ENCODE measurements at places on chromosomes 5 and 9. TPM values are rescaled to one million over a fixed set of nuclear protein-coding genes. Genes with fewer than 3 reads are reported as not detected.

DNA sequence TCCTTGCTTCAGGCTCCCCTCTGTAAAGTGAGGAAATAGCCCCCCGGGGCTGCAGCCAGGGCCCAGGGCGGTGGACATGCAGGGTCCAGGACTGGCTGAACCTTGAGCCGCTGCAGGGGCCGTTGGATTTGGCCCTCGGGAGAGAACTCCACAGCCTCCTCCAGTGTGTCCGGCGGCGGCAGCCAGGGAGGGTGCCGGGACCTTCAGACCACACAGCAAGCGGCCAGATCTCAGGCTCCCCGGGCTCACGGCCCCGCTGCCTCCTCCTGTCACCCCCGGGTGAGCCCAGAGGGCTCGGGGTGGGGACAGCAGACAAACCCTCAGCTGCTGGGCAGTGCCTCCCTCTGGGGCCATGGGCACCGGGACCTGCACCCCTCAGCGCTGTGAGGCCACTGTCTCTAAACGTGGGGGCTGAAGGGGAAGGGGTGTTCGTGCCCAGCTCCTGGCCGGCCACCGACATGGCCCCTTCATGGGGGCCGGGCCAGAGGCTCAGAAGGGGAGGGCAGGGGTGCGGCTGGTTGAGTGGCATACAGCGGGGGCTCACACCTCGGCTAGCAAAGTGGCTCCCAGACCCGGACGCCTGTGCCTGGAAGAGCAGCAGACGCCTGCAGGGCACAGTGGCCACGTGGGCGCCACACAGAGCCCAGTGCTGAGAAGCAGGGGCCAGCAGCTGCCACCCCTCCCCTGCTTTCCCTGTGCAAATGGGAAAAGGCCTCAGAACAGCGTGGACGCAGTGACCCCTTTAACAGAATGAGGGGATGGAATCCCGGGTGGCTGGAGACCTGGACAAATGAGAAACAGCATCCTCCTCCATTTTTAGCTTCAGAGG, 19.7 kb downstream of the SLC9A3 start:
- DNase-seq: no peak

Gene NMUR2
- not detected for total RNA-seq

DNA sequence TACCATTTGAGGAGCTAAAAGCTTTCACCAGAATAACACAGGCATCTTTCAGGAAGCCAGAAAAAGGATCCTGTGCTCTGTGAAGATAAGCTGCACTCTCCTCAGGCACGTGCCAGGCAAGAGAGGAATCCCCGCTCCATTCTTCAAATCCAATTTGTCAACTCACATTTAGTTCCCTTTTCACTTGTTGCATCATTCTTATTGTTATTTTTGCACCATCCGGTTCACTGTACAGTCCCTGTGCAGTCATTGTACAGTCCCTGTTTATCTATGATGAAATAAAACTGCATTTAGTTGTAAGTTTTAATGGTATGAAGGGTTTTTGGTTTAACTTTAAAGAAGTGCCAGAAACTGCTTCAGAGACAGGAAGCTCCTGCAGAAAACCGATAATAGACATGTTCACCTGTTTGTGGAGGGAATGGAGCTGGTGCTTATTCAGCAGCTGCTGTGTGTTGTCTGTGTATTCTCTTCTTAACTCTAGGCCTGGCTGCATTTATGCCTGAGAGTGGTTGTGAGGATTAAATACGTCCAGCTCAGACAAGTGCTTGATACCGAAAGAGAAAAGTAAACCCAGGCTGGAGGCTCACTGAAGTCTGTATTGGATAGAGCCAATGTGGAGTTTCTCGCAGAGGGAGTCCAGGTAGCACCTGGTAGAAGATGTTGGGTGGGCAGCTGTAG, 22.4 kb downstream of the IFNW1 start:
- no peak for DNase-seq

Gene DIRAS2
- total RNA-seq: not detected

DNA sequence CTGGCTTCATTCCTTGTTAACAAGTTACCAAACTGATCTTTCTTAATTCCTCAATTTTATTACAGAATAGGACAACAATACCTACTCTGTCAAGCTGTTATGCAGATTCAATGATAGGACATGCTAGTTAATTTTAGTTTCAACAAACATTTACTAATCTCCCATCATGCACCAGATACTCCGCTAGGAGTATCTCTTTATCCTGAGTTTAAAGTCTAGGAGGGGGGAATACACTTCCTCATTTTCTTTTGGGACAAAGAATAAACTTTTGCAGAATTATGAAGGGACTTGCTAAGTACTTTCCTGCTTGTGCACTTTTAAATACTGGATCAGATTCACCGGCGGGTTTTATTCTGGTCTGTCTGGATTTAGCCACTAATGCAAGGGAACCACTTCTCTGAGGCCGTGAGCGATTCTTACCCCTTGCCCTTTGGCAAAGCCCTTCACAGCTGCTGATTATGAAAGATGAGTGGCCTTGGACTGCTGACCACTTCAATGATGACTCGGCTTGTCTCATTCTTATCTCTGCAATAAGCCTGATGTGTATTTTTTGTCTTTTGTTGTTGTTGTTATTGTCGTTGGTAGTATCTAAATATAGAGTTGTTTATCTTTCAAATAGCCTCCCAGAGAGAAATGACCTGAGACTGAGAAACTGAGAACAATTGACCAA, 73.9 kb downstream of the RMI1 start:
- no peak for DNase-seq

Gene WDR38
- not detected for total RNA-seq

DNA sequence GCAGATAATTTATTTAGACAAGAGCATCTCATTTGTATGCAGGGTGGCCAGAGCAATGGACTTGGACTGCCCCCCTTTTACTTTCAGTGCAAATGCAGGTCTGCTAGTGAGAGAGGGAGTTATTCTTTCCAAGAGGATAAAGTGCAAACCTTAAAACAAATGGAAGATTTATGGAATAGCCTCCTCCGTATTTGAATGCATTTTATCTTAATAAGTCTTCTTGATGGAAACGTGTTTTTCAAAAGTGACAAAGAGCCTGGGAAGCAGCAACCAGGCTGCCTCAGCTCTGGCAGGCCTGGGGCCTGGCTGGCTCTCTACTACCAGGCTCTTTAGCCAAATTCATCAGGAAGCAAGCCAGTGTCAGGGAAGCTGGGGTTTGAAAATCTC, 6.8 kb downstream of the NR2F1 start:
- DNase-seq: no peak

DNA sequence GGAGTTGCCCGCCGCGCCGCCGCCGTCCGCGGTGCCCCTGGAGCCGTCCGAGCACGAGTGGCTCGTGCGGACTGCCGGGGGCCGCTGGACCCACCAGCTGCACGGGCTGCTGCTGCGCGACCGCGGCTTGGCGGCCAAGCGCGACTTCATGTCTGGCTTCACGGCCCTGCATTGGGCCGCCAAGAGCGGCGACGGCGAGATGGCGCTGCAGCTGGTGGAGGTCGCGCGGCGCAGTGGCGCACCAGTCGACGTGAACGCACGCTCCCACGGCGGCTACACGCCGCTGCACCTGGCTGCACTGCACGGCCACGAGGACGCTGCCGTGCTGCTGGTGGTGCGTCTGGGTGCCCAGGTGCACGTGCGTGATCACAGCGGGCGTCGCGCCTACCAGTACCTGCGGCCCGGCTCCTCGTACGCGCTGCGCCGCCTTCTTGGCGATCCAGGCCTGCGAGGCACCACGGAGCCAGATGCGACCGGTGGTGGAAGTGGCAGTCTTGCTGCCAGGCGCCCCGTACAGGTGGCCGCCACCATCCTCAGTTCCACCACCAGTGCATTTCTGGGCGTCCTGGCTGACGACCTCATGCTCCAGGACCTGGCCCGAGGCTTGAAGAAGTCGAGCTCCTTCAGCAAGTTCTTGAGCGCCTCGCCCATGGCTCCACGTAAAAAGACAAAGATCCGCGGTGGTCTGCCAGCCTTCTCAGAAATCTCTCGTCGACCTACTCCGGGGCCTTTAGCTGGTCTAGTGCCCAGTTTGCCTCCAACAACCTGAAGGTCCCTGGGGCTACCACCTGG, 1.6 kb downstream of the SOWAHA start:
- DNase-seq: no peak

Gene SPAAR
- not detected for total RNA-seq

Gene GRIA1
- total RNA-seq: not detected

Gene PIP5KL1
- total RNA-seq: 0.90 TPM

Gene NTNG2
- 1.6 TPM for total RNA-seq

GRCh38 chr9:133793471-133793870, 55.3 kb upstream of the SARDH start:
- DNase-seq: no peak

- no peak for DNase-seq
These were observed 420.1 kb downstream of the IRX1 start for GRCh38 chr5:4015709-4016108.

- DNase-seq: no peak
These were observed 100.1 kb upstream of the MRPS30 start for GRCh38 chr5:44708602-44709001.

Gene CSF1R
- total RNA-seq: not detected

DNA sequence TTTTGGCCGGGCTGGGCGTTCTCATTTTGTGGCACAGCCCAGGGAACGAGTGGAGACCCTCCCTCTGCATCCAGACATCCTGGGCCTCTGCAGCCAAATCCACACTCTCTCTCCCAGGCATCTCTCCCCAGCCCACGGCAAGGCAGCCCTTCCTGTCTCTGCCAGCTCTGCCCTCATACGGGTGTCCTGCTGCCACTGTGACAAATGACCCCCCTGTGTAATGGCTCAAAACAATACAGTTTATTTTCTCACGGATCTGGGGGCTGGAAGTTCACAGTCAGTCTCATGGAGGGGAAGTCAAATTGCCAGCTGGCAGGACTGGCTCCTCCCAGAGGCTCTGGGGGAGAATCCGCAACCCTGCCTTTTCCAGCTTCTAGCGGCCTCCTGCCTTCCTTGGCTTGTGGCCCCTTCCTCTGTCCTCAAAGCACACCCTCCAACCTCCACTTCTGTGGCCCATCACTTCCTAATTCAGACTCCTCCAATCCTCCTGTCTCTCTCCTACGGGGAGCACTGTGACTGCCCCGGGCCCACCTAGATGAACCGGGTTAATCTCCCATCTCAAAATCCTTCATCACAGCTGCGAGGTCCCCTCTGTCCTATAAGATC, 70.2 kb upstream of the COL5A1 start:
- peak; percentile 40 for DNase-seq

DNA sequence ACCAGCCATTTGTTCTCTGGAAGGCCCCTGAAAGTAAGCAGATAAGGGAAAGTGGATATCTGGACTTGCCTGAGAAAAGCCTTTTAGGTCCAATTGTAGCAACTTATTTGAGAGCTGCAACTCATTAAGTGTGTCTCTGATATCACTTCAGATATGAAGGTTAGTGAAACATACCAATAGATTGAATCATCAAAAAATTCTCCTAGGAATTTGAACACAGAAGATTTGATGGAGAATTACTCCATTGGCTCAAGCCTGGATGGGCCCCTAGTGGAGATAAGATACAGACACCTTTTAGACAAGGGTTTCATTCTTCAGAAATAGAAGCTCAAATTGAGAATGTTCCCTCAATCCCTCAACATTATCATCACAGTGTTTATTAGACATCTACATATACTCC, 356.7 kb downstream of the NDUFS4 start:
- no peak for DNase-seq

- DNase-seq: no peak
These were observed 51.2 kb upstream of the ROR2 start for GRCh38 chr9:92001244-92001643.

DNA sequence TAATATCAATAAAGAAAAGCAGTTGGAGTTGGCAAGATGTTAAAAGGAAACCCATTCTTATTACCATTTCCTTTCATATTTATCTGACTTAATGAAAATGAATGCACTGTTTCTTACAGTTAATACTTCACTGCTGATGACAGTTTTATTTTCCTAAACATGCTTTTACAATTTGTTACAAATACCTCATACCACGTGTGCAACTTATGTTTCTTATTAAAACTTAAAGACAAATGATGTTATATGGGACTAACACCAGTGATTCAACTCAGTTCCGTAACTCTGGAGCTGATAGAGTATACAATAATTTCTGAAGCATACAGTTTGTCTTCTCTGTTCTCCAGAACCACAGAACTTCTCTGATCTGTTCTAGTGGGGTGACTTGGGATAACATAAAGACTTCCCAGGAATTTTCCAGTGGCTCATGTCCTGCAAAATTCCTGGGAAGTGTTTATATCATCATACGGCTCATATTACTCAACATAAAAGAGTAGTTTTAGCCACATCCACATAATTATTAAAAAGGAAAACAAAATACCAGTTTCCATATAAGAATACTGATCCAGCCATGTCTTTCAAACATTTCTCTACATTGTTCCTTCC, 1259.0 kb upstream of the C9orf72 start:
- DNase-seq: no peak
